ENCODE measurements at places on chromosomes 2 and 18. TPM values are rescaled to one million over a fixed set of nuclear protein-coding genes. Genes with fewer than 3 reads are reported as not detected.
A peak's percentile ranks its signal among the peaks of the same experiment; 100 is the strongest.

LRRTM4 gene
- not detected for total RNA-seq

DNA sequence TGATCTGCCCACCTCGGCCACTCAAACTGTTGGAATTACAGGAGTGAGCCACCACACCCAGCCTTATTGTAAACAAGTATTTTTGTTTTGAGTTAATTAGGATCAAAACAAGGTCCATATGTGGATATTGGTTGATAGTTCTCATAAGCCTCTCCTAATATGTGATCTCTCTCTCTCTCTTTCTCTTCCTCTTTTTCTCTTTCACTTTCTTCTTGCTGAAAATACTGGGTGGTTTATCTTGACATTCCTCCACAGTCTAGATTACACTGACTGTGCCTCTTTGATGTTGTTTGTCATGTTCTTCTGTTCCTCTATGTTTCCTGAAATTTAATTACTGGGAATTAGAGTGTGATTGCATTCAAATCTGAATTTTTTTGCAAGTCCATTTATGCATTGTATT lies 547.5 kb upstream of the NRXN1 start:
- DNase-seq, result no peak

GRCh38 chr2:30487603-30488002 lies 40.6 kb downstream of the LCLAT1 start:
- no peak for DNase-seq

- DNase-seq, result no peak
These were observed at the start of gene UCN for GRCh38 chr2:27308359-27308881. UCN (minus strand) TSS chr2:27308445; CDS start chr2:27307895, 550 bp downstream.

GRCh38 chr2:73000808-73001570 lies 70.5 kb downstream of the SFXN5 start:
- DNase-seq, result no peak

CTIF gene
- 14.5 TPM for total RNA-seq

GRCh38 chr2:12107939-12108338 lies 361.5 kb downstream of the LPIN1 start:
- no peak for DNase-seq

DNA sequence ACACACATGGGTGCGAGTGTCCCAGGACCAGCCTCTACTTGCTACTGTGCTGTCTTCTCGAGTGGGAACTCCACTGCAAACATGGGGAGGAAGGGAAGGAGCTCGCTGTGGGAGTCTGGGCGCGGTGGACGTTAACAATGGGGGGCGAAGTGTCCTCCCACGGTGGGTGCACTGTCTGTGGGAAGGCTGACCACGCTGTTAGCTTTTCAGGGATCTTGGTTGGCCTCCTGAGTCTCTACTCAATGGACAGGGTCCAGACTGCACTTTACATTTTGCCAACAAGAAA lies 146.7 kb downstream of the MBP start:
- DNase-seq, result no peak

- no peak for DNase-seq
These were observed 5.3 kb upstream of the ITPRID2 start for GRCh38 chr2:181886192-181886591.

- no peak for DNase-seq
These were observed 71.2 kb downstream of the PLB1 start for GRCh38 chr2:28567061-28567471.

DNA sequence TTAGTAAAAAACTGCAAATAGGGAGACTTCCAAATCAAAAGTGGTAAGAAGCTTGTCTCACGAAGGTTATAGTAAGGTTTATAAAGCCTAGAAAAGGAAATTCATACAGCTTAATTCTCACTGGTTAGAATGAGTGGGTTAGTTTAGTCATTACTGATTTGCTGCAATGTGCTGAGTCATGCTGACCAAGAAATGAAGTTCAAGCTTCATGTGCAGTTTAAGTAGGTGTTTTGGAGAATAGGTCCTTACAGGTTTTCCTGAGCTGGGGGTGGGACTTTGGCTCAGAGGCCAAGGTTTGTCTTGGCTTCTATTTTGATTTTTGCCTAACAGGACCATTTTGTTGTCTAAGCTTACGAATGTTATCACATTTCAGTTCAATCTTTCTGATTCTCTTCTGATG lies 15.1 kb downstream of the CLIP4 start:
- no peak for DNase-seq

DNA sequence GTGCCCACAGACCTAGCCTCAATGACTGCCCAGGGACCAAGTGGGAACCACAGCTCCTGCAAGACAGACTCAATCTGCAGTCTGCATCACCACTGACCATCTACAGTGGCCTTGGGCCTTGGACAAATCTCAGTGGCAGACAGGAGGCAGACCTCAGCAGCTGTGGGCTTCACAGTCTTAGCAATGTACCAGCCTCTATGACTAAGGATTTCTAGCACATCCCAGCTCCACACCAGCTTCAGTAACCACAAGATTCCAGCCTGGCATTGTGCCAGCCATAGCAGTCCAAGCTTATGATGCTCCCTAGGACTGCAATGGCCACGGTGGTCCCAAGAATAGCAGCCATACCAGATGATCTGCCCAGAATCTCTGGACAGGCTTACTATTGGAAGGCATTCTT lies 19.6 kb upstream of the WDR75 start:
- no peak for DNase-seq

- DNase-seq, result no peak
These were observed 38.5 kb downstream of the ASAP2 start for GRCh38 chr2:9244985-9245544.

SNTG2 gene
- 2.4 TPM for total RNA-seq

- DNase-seq, result peak; percentile 5
These were observed 741 bp downstream of the GPR148 start for GRCh38 chr2:130729322-130730299.

DNA sequence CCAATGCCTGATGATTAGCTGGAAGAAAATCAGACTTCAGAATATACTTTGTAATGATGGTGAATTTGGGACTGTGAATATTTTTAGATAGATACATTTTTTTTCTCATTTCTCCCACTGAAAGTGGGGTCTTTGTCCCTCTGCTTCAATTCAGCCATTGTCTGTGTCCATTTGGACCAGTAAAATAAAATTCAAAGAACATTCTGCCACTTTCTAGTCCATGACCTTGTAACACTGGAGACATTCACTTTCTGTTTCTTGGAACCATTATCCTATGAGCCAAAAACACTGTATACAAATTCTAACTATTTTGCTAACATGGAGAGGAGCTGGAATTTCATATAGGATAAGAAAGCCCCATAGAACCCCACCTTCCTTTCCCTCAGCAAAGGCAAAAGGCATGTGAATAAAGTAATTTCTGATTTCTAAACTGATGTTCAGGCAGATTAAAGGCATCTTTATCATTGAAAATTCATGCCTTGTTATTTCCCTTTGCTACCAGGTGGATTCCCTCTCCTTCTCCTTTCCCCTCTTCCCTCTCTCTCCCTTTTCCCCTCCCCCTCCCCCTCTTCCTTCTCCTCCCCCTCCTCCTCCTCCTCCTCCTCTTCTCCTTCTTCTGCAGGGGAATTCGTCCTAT lies 2010.4 kb upstream of the LRRTM1 start:
- no peak for DNase-seq

DNA sequence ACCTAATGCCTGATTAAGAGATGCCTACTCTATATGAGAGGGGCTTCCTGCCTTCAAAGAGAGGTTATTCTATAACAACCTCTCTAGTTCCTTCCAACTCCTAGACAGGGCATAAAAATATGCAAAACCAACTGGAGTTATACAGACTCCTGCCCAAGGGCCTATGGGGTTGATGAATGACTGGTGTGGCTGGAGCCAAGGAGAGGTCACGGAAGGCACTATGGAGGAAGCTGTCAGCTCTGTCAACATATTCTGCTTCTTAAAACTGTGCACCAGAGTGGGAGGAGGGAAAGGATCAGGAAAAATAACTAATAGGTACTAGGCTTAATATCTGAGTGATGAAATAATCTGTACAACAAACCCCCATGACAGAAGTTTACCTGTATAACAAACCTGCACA lies 120.9 kb upstream of the CDC42EP3 start:
- DNase-seq, result no peak

DNA sequence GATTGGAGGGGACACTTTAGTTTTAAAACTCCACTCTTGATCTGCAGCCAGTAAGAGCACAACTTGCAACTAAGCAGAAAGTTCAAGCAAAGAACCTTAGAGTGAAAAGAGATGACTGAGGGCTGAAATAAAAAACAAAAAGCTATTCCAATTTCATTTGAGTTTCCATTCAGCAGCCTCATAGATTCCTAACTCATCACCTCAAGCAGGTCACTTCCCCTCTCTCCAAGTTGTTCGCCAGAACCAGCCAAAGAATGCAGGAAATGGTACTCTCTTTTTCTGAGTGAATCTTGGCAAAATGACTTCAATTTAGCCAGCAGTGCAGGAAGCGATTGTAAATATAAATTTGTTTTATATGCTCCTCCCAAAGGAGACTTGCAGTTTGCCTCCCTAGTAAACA lies 213.3 kb downstream of the SETBP1 start:
- DNase-seq, result no peak

C2orf80 gene
- total RNA-seq, result not detected

ADD2 gene
- 22.3 TPM for total RNA-seq

FRZB gene
- 0.10 TPM for total RNA-seq

DNA sequence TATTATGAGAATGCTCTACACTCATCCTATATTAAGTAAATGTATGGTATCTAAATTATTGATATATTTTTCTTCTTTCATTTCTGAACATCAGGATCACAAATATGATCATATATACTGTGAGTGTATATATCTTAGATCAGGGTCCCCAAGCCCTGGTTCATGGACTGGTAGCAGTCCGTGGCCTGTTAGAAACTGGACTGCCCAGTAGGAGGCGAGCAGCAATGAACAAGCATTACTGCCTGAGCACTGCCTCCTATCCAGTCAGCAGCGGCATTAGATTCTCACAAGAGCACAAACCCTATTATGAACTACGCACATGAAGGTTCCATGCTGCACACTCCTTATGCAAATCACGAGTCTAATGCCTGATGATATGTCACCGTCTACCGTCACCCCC lies 1247.1 kb upstream of the NXPH2 start:
- no peak for DNase-seq

FAM124B gene
- not detected for total RNA-seq

GRCh38 chr2:10566018-10566417 lies 117.9 kb upstream of the ODC1 start:
- DNase-seq, result no peak

- no peak for DNase-seq
These were observed 127.1 kb downstream of the GALR1 start for GRCh38 chr18:77376733-77377094.

GRCh38 chr2:58466804-58467203 lies 225.7 kb upstream of the FANCL start:
- DNase-seq, result no peak
